ENCODE measurements at places on chromosomes 4 and X.

- DNase-seq = no peak
Observed at GRCh38 chr4:62670514-62670913, 1470.4 kb downstream of the ADGRL3 start.

GRCh38 chr4:140719686-140720085 lies 36.5 kb downstream of the TBC1D9 start:
- no peak for DNase-seq

- no peak for DNase-seq
Observed at GRCh38 chr4:13777341-13777740, 149.8 kb upstream of the BOD1L1 start.

DNA sequence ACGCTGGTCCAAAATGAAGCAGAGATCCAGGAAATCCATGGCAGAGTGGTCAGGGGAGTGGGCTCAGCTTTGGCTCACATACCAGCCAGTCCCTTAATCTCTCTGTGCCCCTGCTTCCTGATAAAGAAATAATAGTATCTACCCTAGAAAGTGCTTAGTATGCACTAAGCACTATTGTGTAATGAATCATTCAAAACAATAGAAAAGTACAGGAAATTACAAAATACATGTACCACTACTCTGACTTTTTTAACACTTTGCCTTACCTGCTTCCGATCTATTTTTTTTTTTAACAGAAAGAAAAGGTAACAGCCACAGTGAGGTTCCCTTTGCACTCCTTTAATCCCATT lies 49.9 kb downstream of the TBC1D9 start:
- DNase-seq = no peak

DNA sequence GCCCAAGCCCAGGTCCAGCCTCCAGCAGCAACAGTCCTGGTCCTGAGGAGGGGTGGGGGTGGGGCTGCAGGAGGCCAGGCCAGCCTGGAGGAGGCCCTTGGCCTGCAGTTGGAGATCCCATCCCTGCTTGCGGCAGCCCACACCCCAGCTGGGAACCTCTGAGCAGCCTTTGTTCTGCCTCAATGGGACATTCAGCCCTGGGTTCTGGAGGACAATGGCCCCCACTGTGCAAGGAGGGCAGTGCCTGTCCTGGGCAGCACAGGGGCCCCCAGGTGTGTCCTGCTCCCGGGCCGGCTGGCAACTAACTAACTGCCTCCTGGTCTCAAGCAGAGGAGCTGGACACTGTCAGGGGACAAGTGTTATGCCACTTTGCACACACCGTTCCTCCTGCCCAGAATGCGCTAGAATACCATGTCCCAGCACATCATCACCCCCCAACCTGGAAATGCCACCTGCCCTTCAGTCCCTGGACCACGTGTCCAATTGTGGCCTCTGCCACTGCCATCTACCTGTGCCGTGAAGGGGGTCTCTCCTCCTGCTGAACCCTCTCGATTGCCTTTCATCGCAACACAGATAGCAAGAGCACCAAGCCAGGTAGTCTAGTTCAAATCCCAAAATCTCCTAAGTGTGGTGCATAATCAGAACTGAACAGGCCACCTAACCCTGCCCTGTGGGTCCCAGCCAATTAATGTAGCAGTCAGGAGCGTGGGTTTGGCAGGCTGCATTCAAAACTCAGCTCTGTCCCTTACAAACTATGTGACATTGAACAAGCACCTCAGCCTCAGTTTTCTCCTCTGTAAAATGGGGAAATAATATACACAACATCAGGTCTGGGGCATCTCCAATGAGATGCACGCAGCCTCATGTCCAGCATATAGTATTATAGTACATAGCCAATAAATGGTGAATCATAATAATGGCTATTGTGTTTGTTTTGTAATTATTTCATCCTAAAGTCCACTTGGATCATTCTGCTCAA lies 8.8 kb downstream of the PPP2R2C start:
- DNase-seq = no peak

GRCh38 chrX:129759576-129760061 lies 20.1 kb upstream of the SASH3 start:
- no peak for DNase-seq
